ENCODE measurements at places on chromosomes 2 and 18. TPM values are rescaled to one million over a fixed set of nuclear protein-coding genes. Genes with fewer than 3 reads are reported as not detected.

Gene KCNG2
- not detected for total RNA-seq

Gene FAM124B
- not detected for total RNA-seq

Gene SUPT7L
- 21.6 TPM for total RNA-seq

Gene ERBB4
- 0.03 TPM for total RNA-seq

Gene TUBB8B
- not detected for total RNA-seq

Gene EIF2AK3
- 8.5 TPM for total RNA-seq

Gene ATOH8
- total RNA-seq: 10.0 TPM

Gene C2orf72
- total RNA-seq: 0.40 TPM

Gene CLIP4
- total RNA-seq: 114 TPM

Gene FABP1
- not detected for total RNA-seq

Gene MERTK
- 0.13 TPM for total RNA-seq

Gene ARHGAP28
- 2.9 TPM for total RNA-seq

Gene CXCR1
- total RNA-seq: not detected

Gene ALK
- total RNA-seq: 0.34 TPM

Gene DCDC2C
- total RNA-seq: not detected

Gene CTDP1
- total RNA-seq: 13.9 TPM

Gene MARCHF4
- 1.4 TPM for total RNA-seq

Gene ITGB6
- total RNA-seq: 0.11 TPM

Gene PRADC1
- 17.7 TPM for total RNA-seq

Gene NEB
- 1.1 TPM for total RNA-seq

Gene ELOA2
- not detected for total RNA-seq

Gene CCDC74A
- total RNA-seq: 5.6 TPM

Gene CPLX4
- total RNA-seq: not detected

Gene SRD5A2
- not detected for total RNA-seq

Gene TUBA3E
- not detected for total RNA-seq

Gene EN1
- total RNA-seq: 2.2 TPM

Gene NBAS
- total RNA-seq: 39.2 TPM

Gene IL1A
- 8.8 TPM for total RNA-seq

Gene IL1R2
- total RNA-seq: not detected

Gene SELENOI
- 30.5 TPM for total RNA-seq

Gene AKAIN1
- total RNA-seq: not detected

Gene COL4A3
- not detected for total RNA-seq

Gene RBM44
- total RNA-seq: 0.53 TPM

Gene SPATA3
- not detected for total RNA-seq

Gene REG3G
- total RNA-seq: 1.1 TPM

Gene LIMS4
- total RNA-seq: 0.19 TPM

Gene PLA2R1
- 0.88 TPM for total RNA-seq

Gene FSHR
- total RNA-seq: not detected

Gene RPRM
- 0.75 TPM for total RNA-seq

Gene ALPP
- 0.26 TPM for total RNA-seq

Gene EMILIN2
- 23.2 TPM for total RNA-seq

Measured in A375 (cell line).